ENCODE measurements at places on chromosomes 2 and 18. TPM values are rescaled to one million over a fixed set of nuclear protein-coding genes. Genes with fewer than 3 reads are reported as not detected.

NOSTRIN gene
- total RNA-seq = 0.13 TPM

GRCh38 chr18:2881088-2881839 lies 34.5 kb downstream of the EMILIN2 start:
- no peak for DNase-seq
- no peaks in the 10 kb centered on the region for H3K27me3 ChIP-seq
- peak overlapping the region; percentile 77 for H3K27ac ChIP-seq
- no peaks in the 10 kb centered on the region for H3K36me3 ChIP-seq

DNA sequence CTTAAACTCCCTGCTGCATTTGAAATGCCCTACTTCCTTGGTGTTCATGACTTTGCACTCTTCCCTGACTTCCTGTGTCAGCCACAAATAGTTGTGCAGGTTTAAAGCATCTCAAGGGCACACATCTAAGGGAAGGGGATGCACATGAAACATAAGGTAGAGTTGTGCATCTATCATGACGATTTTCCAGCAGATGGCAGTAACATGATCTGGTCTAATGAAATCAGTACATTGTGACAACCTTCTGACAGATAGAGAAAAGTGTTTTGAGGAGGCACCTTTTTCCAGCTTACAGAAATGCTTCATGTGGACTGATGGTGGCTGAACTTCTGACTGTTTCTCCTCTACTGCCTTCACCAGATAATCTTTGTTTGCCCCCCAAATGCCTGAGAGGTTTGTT lies 238.9 kb downstream of the XIRP2 start:
- DNase-seq = no peak
- H3K27me3 ChIP-seq = no peaks in the 10 kb centered on the region
- no peak overlapping the region for H3K4me3 ChIP-seq
- no peaks in the 10 kb centered on the region for H3K36me3 ChIP-seq
- H3K27ac ChIP-seq = no peak overlapping the region

DNMT3A gene
- total RNA-seq = 125 TPM

CXCR1 gene
- total RNA-seq = not detected

DNA sequence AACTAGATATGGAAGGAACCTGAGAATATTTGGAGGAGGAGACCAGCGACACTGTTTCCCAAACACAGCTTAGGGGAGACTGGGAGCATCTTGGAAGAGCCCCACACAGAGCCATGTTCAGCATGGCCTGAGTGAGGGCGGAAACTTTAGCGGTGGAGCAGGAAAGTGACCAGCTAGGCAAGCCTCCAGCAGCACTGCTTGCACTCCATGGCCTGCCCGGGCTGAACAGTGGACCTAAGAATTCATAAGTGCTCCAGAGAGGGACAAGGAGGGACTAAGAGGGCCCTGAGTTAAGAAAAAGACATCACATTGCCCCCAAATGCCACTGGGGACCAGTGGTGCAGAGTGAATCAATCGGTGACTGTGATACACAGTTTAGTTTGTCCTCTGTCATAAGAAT lies 566.4 kb downstream of the TNS1 start:
- no peak for DNase-seq
- peaks cover 9% of the 10 kb centered on the region for H3K4me1 ChIP-seq
- H3K27ac ChIP-seq = no peak overlapping the region
- no peaks in the 10 kb centered on the region for H3K27me3 ChIP-seq
- no peaks in the 10 kb centered on the region for H3K36me3 ChIP-seq
- no peak overlapping the region for H3K4me3 ChIP-seq

MYCN gene
- 0.25 TPM for total RNA-seq

GRCh38 chr2:26011990-26012856 lies 21.7 kb upstream of the RAB10 start:
- H3K27ac ChIP-seq = no peak overlapping the region
- H3K27me3 ChIP-seq = no peaks in the 10 kb centered on the region
- no peak for DNase-seq
- H3K4me3 ChIP-seq = no peak overlapping the region
- no peaks in the 10 kb centered on the region for H3K36me3 ChIP-seq

NTSR2 gene
- total RNA-seq = not detected

DNA sequence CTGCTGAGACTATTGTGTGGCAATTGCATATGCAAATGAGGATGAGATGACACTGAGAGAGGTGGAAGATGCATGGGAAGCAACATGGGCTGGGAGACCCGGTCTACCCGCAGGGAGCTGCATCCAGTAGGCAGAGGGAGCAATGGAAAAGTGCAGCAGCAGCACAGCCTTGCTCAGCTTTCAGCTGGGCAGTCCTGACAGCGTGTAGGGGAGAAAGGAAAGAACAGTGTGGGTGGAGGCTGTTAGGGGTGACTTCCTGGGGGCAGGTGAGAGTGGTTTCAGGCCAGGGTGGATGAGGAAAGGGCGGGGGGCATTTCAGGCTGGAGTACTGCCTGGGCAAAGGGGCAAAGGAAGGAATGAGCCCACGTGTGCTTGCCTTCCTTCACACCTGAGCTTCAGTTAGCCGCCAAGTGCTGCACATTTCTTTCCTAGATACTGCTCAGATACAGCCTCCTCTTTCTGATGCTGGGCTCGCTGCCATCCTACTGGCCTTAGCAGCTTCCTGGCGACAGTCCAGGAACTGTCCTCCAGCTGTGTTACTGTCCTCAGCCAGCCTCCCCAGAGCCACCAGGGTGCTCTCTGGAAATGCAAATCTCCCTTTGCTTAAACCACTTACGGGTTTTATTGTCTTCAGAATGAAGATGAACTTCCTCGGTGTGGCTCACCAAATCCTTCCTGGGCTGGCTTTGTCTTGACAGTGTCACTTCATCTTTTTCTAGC lies 276.3 kb downstream of the TSN start:
- no peak for DNase-seq
- H3K4me1 ChIP-seq = no peaks in the 10 kb centered on the region
- H3K36me3 ChIP-seq = no peaks in the 10 kb centered on the region
- no peak overlapping the region for H3K4me3 ChIP-seq
- H3K27me3 ChIP-seq = no peaks in the 10 kb centered on the region

- no peak overlapping the region for H3K27ac ChIP-seq
- no peak overlapping the region for H3K4me3 ChIP-seq
- no peak for DNase-seq
- no peaks in the 10 kb centered on the region for H3K27me3 ChIP-seq
- H3K4me1 ChIP-seq = no peaks in the 10 kb centered on the region
Measured at GRCh38 chr18:45329316-45329715, 286.0 kb upstream of the SLC14A2 start.

LINC00305 gene
- not detected for total RNA-seq

DNA sequence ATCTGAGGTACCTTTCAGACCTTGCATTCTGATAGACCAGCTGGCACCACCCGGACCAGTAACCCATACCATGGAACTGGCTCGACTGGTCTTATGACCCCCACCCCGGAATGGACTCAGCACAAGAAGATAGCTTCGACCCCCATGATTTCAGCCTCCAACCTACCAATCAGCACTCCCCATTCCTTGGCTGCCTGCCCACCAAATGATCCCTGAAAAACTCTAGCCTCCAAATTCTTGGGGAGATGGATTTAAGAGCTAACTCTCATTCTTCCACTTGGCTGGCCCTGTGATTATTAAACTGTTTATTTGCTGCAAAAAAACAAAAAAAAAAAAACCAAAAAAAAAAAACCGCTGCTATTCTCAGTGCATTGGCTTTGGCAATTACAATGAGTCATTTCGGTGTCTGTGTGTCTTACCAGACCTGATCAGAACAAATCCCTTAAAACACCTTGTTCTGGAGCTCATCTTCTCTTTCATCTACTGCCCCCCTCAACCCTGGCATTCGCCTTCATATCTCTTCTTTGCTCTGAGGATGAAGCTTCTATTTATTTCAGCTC lies 60.1 kb upstream of the KIF5C start:
- H3K27me3 ChIP-seq = no peaks in the 10 kb centered on the region
- no peaks in the 10 kb centered on the region for H3K36me3 ChIP-seq
- no peak overlapping the region for H3K4me3 ChIP-seq
- no peak for DNase-seq

ANKRD30BL gene
- not detected for total RNA-seq

ICOS gene
- 72.2 TPM for total RNA-seq

GRCh38 chr2:78423631-78424030 lies 601.9 kb upstream of the REG3G start:
- H3K27me3 ChIP-seq = no peaks in the 10 kb centered on the region
- no peak overlapping the region for H3K27ac ChIP-seq
- DNase-seq = no peak
- H3K36me3 ChIP-seq = no peaks in the 10 kb centered on the region
- no peaks in the 10 kb centered on the region for H3K4me1 ChIP-seq
- no peak overlapping the region for H3K4me3 ChIP-seq

DNA sequence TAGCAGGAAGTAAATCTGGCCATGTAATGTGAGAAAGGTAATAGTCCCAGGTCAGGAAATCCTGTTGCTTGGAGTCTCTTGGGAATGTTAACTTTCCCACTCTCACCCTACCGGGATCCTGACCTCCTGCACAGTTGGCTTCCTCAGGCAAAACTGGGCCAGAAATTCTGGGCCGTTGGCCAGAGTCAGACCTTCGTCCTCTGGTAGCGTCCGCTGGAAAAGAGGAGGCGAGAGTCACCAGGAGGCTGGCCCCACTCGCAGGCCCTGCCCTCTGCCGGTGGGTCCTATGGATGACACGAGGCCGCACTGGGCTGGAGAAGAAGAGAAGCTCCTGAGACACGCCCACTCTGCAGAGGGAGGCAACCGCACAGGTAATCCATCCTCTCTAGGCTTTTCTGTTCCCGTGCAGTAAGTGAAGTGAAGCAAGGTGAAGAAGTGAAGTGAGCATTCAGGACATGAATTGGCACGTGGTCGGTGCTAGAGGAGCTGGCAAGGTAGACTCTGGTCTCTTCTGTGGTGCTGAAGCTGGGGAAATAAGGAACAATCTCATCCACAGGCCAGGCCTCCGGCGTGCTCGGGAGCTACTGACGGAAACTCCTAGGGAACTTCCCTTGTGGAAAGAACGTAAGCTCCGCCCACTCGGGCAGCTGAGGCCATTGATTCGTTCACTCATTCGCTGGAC lies 182.7 kb upstream of the GLI2 start:
- no peak overlapping the region for H3K27ac ChIP-seq
- no peak for DNase-seq
- no peaks in the 10 kb centered on the region for H3K27me3 ChIP-seq
- no peaks in the 10 kb centered on the region for H3K4me1 ChIP-seq
- no peak overlapping the region for H3K4me3 ChIP-seq

- H3K4me1 ChIP-seq = peaks cover 53% of the 10 kb centered on the region
- DNase-seq = peak; percentile 34
- no peaks in the 10 kb centered on the region for H3K36me3 ChIP-seq
- H3K27ac ChIP-seq = peak overlapping the region; percentile 77
- H3K4me3 ChIP-seq = peak overlapping the region; percentile 17
Measured at GRCh38 chr18:22347606-22348511, 69.9 kb downstream of the CTAGE1 start.

GRCh38 chr2:197705121-197705911 lies at the start of gene MARS2:
MARS2 (plus strand) TSS chr2:197705369; CDS start chr2:197705406, 37 bp downstream.
- H3K4me3 ChIP-seq = peak within 1 kb of the TSS; percentile 97
- H3K27ac ChIP-seq = peak within 1 kb of the TSS; percentile 90
- DNase-seq = peak; percentile 89
- H3K4me1 ChIP-seq = peaks cover 41% of the 10 kb centered on the region
- H3K36me3 ChIP-seq = peaks cover 3% of the 10 kb centered on the region

TNFAIP6 gene
- total RNA-seq = not detected

DNA sequence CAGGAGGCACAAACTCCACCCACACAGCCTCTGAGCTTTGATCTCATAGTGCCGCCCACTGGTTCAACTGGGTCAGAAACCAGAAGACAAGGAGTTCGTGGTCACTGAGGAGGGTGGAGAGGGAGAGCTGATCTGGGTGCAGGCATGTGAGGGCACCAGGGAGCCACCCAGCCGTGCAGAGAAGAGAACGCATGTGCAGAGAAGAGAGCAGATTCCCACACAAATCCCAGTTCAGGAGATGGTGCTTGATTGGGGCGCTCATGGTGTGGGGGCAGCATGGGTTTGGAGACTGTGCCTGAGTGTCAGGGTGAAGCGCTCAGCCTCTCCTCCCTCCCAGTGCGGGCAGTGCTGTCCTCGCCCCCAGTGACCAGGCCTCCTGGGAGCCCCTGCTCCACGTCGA lies 375.2 kb upstream of the MYT1L start:
- H3K27me3 ChIP-seq = peaks cover 4% of the 10 kb centered on the region
- H3K4me1 ChIP-seq = peaks cover 3% of the 10 kb centered on the region
- no peaks in the 10 kb centered on the region for H3K36me3 ChIP-seq
- no peak overlapping the region for H3K27ac ChIP-seq

DNA sequence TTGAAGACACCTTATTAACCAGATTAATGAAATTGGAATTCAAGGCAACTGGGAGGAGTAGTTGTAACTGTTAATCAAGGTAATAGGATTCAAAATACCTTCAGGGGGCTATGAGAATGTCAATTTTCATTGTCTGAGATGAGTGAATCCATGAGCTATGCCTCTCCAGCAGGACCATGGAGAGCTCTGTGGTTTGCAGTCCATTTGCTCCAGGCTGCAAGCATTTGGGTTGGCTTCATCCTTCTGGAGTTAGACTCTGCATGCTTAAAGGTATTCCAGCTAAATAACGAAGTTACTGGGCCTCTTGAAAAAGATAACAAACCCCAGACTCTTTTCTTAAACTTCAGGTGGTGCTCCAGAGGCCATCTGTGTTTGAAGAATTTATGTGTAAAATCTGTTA lies 207.1 kb upstream of the SLC8A1 start:
- no peak for DNase-seq
- no peak overlapping the region for H3K27ac ChIP-seq
- no peaks in the 10 kb centered on the region for H3K27me3 ChIP-seq

MTIF2 gene
- 21.9 TPM for total RNA-seq

DNA sequence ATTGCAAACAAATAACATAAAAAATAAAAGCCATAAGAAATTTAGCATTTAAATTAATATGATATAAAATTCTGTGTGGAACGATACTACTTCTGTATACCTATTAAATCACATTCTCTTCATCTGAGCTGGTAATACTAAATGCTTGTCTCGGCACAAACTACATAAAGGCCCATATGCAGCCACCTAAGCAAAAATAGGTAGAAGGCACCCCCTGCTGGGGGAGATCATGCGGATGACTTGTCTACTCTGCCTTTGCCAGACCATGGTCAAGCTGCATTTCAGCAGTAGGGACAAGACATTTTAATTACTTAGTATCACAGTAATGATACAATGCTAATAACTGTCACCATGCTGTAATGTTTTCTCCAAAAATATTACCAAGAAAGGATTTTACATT lies 108.0 kb downstream of the CDH19 start:
- H3K27ac ChIP-seq = no peak overlapping the region
- no peaks in the 10 kb centered on the region for H3K36me3 ChIP-seq
- H3K4me3 ChIP-seq = no peak overlapping the region
- no peaks in the 10 kb centered on the region for H3K4me1 ChIP-seq

PPP1R7 gene
- total RNA-seq = 61.2 TPM

DNA sequence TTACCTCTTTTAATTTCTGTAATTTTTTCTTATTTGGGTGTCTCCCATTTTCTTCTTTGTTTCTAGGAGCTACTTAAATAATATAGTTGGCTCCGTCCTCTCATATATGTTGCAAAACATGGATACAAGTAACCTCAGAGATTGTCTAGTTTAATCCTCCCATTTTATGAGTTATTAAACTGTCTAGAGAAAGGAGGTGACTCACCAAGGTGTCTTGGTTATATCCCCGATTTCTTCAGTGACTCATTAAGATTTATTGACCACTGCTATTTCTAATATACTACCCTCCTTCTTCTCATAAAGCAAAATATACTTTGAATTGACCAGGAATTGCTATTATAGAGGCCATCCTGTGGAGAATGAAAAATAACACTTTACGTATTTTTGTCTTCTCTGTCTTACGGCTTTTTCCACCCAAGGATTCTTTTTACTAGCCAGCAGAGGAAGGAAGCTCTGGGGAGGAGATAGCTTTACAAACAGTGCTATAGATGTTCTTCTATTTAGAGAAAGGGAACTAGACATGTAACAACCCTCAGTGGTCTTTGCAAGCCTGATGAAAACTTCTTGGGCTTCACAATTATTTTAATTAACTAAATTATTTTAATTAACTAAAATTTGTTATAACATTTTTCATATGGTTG lies 300.4 kb upstream of the TNP1 start:
- no peak overlapping the region for H3K27ac ChIP-seq
- H3K4me3 ChIP-seq = no peak overlapping the region
- no peaks in the 10 kb centered on the region for H3K36me3 ChIP-seq
- H3K27me3 ChIP-seq = peaks cover 2% of the 10 kb centered on the region
- no peak for DNase-seq
